Stimulated activated CD8-positive, alpha-beta memory T cell treated with anti-CD3 and anti-CD28 coated beads, Interleukin-12 subunit alpha, Interleukin-12 subunit beta, amount 100 ng/mL, for 1 hour (primary cell): ENCODE measurements at places on chromosomes 1 and 21.
A peak's percentile ranks its signal among the peaks of the same experiment; 100 is the strongest.

GRCh38 chr1:198756470-198756869 is 117.6 kb downstream of the PTPRC start:
- DNase-seq = no peak

GRCh38 chr1:232542633-232543593 is 87.0 kb downstream of the SIPA1L2 start:
- no peak for DNase-seq

DNA sequence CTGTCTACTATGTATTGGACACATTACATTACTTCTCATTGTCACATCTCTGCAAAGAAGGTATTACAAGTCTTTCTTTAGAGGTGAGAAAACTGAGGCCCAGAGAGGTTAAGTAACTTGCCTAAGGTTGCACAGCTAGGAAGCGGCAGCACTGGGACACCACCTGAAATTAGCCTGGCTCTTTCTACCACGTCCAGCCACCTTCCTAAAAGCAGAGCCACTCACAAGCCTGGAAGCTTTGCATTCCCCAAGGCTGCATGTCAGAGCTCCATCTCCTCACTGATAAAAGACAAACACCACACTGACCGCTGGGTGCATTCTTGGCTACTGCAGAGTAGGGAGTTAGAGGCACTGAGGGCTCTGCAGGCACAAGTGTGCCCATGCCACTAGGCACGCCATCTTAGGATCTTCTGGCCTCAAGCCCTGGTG is 2.4 kb downstream of the CD247 start:
- DNase-seq = no peak

DNA sequence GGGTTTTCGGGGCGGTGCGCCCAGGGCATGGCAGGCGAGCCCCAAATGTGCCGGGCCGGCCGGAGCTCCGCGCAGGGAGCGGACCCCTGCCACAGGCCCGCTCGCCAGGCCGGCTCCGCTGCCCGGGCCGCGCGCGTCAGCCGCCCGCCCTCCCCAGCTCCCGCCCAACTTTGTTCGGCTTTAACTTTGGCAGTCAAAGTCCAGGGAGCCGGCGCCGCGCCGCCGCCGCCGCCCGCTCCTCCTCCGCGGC is 488 bp downstream of the SLC35D1 start:
- DNase-seq = no peak

- no peak for DNase-seq
Measured at GRCh38 chr1:222097588-222097987, 355.7 kb upstream of the DUSP10 start.

DNA sequence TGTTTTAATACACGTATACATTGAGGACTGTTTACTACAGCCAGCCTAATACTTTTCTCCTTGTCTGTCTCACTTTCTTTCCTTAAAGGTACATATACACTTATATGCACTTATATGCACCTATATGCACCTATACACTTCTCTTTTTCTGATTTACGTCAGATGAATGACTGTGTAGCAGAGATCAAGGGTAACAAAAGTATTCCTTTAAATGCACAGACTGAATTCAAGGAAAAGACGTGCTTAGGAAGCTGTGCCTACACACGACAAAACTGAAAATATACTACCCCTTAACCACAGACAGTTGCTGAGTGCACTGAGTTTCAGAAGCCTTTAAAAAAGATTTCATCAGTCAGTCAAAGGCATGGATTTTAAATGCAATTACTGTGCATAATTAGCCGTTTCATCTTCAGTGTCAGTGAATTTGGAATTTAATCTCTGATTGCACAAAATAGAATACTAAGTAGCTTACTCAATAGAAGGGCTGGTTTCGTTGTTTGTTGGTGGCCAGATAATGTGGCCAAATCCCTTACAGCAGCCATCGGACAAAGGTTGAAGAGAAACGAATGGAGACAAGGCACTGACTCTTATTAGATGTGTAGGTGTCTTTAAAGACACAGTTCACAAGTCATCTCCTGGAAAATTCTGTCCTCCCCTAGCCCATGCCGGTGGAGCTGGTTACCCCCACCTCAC is 38.3 kb upstream of the TARBP1 start:
- no peak for DNase-seq

GRCh38 chr1:173554541-173555250 is 48.2 kb downstream of the SLC9C2 start:
- no peak for DNase-seq

DNA sequence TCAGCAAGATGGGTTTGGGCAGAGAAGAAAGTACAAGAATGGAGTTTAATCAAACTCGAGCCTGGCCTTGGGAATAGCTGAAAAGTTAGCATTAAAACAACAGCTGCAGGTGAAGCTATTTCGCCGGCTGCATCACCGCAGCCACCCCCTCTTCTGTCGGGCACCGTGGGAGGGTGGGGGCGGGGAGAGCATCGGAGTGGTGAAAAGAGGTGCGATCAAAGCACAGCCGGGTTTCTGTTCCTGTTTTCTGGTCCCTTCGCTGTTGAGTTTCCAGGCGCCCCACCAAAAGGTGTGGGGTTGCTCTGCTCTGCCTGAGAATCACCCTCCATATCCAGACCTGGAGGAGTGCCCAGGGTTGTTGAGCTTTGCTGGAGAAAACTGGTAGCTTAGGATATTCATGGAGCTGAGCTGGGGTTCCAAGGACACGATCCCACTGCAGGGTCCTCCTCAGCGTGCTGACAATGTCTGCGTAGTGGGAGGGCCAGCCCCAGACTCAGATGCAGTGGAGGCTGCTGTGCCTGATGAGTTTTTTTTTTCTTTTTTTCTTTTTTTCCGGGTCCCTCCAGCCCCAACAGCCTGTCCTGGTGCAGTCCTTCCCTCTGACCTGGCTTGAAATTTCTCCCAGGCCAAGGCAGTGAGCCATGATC is 127.5 kb upstream of the C1orf174 start:
- DNase-seq = no peak

DNA sequence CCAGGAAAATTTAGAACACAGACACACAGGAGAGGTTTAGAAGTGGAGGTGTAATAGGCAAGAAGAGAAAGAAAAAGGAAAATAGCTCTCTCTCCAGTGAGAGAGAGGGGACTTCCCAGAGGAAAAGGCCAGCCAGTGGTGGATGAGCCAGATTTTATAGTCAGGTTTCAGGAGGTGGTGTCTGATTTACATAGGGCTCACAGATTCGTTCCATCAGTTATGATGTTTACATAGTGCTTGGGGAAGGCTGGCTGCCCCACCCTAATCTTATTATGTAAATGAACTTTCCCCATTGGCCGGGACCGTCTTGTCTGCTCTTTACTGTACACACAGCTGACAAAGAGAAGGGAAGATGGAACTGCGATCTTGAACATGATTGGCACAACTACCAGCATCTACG is 797.3 kb downstream of the PLA2G4A start:
- no peak for DNase-seq

GRCh38 chr1:151284013-151284577 is 2.0 kb downstream of the ZNF687 start:
- no peak for DNase-seq

GRCh38 chr1:175763797-175764196 is 20.4 kb upstream of the TNR start:
- DNase-seq = no peak

DNA sequence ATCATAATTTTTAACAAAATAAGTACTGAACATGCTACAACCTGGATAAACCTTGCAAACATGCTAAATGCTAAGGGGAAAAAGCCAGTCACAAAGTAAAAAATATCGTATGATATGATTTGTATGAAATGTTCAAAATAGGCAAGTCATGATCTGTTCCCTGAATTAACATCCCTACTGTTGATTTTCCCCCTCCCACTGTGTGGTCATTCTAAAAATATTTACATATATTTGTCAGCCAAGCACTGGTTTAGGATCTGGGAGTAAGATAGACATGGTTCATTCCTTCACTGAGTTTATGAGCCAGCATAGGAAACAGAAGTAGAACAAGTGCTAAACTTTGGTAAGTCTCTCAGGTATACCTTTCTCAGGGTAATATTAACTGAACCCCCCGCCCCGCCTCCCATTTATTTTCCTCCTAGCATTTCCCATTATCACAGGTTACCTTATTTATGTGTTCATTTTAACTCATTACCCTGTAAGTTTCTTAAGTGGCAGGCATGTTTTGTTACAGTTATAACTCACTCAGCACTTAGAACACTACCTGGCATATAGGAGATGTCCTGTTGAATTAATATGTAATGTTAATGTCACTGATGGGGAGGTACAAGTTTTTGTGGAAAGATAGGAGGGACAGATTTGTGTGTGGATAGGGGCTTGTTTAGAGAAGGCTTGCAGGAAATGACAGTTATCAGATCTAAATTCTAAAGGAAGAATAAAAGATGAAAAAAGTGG is 12.3 kb downstream of the UQCRH start:
- no peak for DNase-seq

DNA sequence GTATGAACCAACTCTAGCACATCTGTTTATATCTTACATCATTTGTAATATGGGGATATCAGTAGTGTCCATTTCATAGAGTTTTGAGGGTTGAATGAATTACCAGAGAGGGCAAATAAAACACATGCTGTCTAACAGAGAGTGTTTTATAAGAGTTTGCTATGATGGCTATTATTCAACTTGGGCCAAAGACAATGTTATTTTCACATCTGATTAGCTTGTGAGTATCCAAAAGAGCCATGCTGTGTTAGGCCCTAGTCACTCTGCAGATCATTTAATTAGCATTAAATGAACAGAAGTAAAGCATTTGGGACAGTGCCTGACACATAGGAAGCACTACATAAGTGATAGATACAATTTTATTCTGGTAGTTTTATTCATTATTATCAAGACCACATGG is 4.2 kb upstream of the RNF11 start:
- DNase-seq = no peak

DNA sequence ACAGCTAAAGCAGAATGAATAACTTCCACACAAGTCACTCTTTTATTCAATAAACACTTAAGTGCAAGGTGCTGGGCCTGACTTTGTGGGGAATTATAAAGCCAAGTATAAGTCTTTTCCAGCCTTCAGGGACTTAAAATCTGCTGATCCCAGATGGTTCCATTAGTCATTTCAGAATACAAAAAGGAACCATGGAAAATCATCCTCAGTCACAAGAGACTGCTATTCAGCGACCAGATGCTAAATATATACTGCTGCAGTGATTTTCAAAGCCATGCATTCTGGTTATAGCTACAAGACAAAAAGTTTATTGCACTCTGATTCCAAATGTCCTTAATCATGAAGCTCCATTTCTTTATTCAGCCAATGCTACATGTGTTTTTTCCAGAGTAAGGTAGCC is 25.7 kb downstream of the GLMN start:
- DNase-seq = no peak

DNA sequence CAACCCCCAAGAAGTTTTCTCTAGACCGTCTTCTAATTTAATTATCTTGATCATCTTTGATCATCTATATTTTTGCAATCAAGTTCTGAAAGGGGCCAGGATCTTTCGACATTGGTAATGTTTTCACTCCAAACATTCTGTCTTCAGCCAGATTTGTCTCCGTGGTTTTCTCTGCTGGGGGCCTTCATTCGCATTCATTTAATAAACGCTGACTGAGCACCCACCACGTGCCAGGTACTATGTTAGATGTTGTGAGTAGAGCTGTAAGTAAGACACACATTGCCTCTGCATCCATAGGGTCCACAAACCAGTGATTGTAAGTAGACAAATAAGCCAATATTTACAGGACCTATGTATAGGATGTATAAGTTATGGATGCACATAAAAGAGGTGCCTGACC is 134.5 kb upstream of the MROH9 start:
- no peak for DNase-seq

- no peak for DNase-seq
Measured at GRCh38 chr1:18035145-18035544, 72.5 kb upstream of the IGSF21 start.

DNA sequence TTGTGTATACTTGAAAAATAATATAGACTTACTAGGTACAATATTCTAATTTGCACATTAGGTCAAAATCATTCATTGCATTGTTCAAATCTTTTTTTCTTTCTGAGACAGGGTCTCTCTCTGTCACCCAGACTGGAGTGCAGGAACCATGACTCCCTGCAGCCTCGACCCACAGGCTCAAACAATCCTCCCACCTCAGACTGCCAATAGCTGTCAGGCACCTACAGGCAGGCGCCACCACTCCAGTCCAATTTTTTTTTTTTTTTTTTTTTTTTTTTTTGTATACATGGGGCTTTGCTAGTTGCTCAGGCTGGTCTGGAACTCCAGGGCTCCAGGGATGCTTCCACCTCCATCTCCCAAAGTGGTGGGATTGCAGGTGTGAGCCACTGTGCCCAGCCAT is 656.9 kb downstream of the KCNT2 start:
- no peak for DNase-seq

DNA sequence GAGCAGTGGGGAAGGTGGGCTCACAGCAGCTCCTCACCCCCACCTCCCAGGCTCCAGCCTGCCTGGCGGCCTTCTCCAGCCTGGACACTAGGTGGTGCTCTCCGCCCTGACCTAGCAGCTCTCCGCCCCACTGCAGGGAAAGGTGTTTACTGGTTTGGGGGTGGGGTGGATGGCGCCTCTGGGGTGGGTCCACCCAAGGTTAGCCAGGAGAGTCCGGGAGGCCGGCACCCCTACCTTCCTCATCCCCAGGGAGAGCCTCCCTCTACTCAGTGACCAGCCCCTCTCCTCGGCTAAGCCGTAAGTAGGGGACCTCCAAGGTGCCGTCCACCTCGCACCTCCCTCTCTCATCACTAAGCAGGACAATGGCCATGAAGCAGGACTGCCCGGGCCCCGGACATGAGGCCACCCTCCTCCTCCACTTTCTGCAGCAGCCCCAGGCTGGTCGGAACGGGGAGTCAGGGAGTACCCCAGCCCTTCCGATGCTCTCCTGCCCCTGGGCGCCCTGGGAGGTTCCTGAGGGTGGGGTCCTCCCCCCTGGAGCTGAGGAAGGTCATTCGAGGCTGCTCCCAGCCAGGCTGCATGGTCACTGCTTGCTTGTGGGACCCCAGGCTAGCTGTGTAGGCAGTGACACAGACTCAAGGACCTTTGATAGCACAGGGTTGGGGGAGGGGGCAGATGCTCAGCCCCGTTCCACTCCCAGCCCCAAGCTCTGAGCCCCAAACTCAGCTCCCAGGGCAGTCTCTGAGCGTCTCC is 101.4 kb upstream of the VAMP3 start:
- DNase-seq = peak; percentile 31

DNA sequence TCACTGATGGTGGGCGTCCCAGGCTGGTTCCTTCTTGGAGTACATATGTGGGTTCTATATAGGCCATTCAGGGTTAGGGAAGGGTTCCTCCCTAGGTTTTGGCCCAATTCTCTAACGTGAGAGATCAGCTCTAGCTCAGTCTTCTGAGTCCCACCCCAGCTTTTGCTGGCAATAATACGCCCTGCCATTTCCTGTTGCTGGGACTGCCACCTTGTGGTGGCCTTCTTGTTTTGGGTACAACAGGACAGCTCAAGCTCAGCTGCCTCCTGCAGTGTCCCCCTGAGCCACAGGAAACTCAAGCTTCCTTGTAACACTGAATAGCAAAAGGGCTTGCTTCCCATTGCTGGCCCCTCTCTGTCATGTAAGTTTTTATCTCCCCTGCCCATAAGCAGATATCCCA is 77.8 kb downstream of the BACH1 start:
- DNase-seq = peak; percentile 23
